ENCODE measurements at places on chromosomes 12 and 14.

- DNase-seq, result no peak
Measured at GRCh38 chr12:117805865-117806264, 162.9 kb downstream of the KSR2 start.

- DNase-seq, result no peak
Measured at GRCh38 chr12:65171073-65171472, 1.7 kb downstream of the LEMD3 start.

DNA sequence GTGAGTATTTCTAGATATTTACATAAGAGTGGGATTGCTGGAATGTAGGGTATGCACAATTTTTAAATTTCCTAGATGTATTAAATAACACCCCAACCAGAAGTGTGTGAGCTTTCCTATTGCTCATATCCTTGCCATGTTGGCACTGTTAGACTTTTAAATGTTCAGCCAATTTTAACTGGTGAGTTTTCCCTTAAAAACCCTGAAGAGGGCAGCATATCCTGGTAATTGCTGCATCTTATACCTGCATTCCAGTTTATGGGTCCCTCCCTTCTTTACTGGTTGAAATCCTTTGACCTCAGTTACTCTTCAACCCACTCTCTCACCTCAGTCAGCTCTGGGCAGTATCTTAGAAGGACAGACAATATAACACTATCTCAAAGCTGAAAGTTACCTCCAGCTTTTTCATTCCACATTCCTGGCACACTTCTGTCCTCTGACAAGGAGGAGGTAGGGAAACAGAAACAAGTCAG, 270.6 kb downstream of the PAWR start:
- DNase-seq, result no peak

DNA sequence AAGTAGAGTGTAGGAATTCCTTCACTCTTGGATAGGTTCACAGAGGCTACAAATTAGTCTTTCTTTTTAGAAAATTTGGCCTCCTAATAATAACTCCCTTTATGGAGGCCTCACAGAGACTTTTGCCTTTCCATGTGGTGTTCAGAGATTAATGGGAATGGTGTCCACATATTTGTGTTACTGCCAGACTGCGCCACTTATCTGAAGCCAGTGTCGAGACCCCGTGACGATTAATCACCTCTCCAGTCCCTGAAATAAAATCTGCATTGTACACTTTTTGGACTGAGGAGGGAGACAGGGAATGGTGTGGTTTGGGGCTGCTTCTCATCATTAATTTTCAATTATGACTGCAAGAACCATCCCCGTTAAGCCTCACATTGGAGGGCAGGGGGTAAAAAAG, 980.5 kb downstream of the FLRT2 start:
- DNase-seq, result no peak

GRCh38 chr14:91009501-91010152, 50.8 kb downstream of the RPS6KA5 start:
- peak; percentile 65 for DNase-seq

DNA sequence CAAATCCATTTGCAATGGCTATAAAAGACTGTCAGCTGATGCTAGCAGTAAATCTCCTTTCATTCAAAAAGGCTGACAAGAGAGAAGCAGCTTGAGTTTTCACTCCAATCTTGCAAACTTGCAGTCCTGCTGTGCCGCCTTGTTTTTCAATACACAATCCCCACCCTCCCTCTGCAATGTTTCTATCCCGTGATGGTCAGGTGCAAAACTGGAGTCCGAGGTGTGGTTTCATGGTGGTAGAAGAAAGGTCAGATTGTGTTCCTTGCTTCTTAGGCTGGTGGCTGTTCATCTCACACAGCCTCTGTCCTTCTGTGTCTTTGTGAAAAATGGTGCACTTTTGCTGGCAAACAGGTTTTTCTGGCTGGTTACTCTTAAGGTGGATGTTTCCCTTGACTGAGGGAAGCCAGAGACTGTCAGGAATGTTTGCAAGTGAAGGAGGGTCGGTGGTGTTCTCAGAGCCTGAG, 27.7 kb upstream of the TBX3 start:
- DNase-seq, result no peak

- DNase-seq, result peak; percentile 12
Measured at GRCh38 chr14:90500665-90501370, 104.0 kb downstream of the CALM1 start.

GRCh38 chr12:61846765-61847164, 413.4 kb upstream of the USP15 start:
- no peak for DNase-seq

GRCh38 chr12:116406529-116406928, 129.0 kb upstream of the MED13L start:
- DNase-seq, result no peak

DNA sequence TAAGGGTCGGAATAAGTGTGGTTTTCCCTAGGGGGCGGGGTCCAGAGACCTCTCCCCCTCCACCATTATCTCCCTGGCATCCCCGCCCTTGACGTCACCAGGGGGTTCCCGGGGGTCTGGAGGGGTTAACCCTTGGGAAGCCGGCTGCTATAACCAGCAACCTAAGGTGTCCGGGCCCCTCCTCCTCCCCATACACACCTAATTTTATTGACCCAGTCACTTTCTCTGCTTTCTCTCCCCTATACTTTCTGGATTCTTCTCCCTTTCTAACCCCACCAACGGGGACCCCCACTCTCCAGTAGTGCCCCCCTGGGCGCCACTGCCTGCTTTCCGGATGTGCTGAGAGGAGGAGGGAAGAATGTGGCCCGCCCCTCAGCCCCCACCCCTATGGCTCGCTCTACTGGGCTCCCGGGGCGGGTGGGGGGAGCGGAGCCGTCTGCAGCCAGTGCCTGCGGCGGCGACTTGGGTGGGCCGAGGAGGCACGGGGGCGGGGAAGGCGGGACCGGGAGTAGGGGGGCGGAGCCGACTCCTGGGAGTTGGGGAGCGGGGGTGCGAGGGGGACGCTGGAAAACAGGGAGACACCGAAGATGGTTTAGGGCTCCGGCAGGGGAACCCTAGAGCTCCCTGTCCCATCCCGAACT, 1.8 kb downstream of the GLI1 start:
- DNase-seq, result no peak

- no peak for DNase-seq
Measured at GRCh38 chr12:111677186-111677585, 8.6 kb downstream of the BRAP start.

DNA sequence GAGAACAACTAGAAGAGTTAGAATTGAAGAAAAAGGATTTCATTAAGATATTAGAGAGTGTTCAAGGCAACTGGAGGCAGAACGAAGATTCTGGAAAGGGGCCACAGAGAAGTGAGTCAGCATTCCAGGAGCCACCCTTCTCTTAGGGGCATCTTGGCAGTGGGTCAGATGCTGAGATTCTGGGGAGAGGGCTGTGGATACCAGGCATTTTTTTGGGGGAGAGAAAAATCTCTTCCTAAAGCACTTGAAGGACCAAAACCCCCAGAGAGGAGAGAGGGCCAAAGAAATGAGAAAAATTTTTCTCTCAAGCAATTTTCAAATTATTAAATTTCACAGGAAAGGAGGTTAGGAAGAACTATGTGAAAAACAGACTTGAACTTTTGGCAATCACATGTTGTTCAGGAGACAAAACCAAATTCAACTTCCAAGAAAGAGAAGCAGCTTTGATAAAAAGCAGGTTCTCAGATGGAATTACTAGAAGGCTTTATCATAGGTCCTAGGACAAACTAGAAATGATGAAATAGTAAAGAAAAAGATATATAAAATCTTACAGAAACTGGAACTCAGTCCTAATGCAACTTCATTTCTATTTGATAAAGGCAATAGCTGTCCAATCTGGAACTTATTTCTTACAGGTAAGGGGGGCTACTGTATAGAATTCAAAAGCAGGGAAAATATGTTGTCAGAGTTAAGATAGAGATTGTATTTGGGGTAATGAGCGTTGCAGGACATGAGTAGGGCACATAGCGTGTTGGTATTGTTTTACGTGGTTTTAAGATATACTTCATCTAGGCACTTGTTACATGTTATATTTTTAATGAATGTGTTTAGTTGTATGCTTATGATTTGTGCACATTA, 1.1 kb upstream of the CLEC2D start:
- no peak for DNase-seq

- DNase-seq, result no peak
Measured at GRCh38 chr14:53741479-53742232, 215.0 kb downstream of the BMP4 start.

- DNase-seq, result no peak
Measured at GRCh38 chr14:76193696-76194095, 42.0 kb downstream of the GPATCH2L start.

DNA sequence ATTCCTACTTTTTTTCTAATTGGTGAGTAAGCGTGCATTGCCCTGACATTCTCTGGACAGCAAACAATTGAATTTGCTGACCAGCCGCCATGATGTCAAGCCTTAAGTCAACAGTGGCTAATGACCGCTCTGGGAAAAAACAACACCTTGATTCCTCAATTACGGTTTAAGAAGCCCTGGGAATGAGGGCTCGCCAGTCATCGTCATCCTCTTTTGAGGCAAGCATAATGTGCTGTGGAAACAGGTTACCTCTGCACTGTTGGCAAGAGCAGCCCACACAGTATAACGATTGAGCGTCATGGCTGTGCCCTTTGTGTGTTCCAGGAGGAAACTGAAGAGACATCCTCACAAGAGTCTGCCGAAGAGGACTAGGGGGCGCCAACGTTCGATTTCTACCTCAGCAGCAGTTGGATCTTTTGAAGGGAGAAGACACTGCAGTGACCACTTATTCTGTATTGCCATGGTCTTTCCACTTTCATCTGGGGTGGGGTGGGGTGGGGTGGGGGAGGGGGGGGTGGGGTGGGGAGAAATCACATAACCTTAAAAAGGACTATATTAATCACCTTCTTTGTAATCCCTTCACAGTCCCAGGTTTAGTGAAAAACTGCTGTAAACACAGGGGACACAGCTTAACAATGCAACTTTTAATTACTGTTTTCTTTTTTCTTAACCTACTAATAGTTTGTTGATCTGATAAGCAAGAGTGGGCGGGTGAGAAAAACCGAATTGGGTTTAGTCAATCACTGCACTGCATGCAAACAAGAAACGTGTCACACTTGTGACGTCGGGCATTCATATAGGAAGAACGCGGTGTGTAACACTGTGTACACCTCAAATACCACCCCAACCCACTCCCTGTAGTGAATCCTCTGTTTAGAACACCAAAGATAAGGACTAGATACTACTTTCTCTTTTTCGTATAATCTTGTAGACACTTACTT, 138.9 kb downstream of the HMGA2 start:
- no peak for DNase-seq
